Stimulated activated CD8-positive, alpha-beta memory T cell treated with anti-CD3 and anti-CD28 coated beads, Interleukin-15, amount 100 ng/mL, for 48 hours (primary cell): ENCODE measurements at places on chromosomes 12 and 14.

DNA sequence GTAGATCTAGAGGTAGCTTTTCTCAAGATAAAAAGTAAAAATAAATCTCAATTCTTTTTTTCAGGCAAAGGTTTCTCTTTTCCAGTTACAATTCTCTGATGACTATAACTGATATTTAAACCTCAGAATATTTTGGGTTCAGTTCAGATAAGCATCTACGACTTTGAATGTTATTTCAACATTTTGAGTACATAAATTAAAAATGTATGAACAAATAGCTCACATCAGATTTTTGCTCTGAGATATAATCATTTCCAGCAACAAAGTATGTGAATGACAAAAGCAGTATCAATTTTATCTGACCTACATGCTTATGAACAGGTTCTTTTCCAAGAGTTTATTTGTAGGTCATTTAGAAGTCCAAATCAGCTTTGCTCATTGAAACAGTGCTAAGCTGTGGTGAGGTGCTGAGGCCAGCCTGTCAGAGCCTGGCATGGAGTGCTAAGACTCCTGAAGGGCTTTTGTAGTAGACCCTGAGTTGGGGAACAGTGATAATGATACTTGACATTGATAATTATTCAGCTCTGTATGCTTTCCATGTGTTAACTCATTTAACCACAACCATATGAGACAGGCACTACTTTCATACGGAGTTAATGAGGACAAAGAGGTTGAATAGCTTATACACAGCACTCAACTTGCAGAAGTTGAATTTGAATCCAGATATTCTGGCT, 205.0 kb upstream of the DCN start:
- DNase-seq = no peak

- no peak for DNase-seq
These were observed 116.4 kb upstream of the LRFN5 start for GRCh38 chr14:41490323-41490722.

GRCh38 chr12:59088673-59089072, 168.4 kb upstream of the LRIG3 start:
- no peak for DNase-seq

DNA sequence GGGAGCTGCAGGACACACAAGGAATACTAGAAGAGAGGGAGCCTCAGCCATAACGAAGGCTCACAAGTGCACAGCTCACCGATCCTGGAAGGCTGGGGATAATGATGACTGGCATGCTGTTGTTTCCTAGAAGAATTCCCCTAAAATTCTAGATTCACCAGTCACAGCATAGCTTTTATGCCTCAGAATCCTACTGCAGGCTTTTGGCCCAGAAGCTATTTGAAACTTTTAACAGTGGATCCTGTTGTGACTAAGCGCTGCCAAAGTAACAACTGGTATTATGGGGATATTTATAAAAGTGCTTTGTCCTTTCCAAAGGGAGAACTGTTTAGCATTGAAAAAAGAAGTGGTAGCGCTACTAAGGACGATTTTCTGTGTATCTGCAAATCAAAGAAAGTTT, 214.1 kb upstream of the PELI2 start:
- DNase-seq = no peak

- DNase-seq = no peak
These were observed 338.1 kb upstream of the TMEM132C start for GRCh38 chr12:127928615-127929571.

DNA sequence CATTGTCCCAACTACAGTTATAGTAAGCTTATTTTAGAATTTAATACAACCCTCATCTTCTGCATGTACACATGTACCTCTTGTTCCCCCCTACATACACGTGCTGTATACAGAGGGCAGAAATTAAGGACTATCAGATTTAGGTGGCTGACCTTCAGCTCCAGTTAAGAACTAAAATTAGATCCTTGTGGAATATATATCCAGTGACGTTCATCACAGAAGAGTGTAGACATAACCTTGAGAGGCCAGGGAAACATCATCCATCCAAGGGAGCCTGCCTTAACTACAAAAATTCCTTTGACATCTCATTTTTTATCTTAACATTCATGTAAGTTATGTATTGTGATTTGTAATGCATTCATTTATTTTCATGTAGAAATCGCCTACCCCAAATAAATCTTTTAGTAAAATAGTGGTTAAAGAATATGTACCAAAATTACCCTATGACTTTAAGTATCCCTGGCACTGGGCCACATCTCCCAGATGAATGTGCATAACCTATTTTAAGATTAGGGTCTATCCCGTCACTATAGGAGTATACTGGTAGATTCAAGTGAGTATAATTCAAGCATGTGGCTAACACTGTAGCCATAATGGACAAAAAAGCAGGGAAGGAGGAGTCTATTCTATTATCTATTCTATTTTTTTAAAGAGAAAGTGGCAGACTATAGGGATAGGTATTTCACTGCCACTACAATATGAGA, 27.5 kb downstream of the RIC8B start:
- no peak for DNase-seq

DNA sequence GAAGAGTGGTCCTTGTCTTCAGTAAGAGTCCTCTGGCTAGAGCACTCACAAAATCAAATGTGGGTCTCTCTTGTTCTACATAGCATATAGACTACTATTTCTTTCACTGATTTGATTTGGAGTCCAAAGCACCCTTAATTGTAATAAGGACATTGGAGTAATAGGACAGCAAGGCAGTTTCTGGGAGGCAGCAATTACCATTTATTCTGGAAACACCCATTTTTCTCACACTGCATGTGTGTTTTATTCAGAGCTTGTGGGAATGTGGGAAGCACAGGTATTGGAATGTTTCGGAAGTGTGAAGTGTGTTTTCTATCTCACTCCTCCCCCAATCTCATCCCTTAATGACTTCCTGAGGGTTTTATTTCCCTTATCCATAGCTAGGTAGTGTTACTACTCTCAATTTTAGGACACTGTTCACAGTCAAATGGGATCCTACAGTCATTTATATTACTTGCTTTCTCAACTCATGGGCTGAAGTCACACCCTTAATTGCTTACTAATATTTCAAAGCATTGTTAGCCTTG, 20.2 kb downstream of the PCBP2 start:
- no peak for DNase-seq

DNA sequence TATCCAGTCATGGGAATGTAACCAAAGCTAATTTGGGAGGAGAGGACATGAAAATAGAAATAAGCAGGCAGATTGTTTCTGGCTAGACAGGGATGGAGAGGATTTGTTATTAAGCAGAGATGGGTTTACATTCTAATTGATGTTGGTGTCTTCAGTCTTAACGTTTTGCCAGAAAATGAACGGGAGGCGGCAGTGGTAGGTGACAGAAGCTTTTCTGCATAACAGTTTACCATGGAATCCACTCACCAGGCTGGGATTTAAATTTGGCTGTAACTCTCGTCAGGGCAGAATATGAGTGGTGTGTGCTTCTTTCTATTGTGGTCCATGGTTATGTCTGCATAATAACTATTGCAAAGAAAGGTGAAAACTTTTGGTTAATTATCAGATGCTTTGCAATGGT, 50.2 kb upstream of the OTX2 start:
- DNase-seq = no peak

DNA sequence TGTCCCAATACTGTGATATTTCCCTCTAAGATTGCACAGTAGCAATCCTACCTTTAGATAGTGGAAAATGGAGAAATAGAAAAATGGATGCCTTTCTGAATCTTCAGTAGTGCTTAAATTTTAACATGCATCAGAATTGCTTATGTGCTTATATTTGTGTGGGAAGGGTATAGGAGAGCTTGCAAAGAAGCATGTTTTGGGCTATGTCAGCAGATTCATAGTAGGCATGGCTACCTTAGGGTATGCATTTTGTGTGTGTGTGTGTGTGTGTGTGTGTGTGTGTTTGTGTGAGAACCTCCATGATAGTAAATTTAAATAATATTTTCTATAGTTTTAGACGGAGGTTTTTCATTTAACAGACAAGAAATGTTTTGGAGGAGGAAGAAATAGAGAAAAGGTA, 38.3 kb downstream of the NEUROD4 start:
- DNase-seq = no peak

DNA sequence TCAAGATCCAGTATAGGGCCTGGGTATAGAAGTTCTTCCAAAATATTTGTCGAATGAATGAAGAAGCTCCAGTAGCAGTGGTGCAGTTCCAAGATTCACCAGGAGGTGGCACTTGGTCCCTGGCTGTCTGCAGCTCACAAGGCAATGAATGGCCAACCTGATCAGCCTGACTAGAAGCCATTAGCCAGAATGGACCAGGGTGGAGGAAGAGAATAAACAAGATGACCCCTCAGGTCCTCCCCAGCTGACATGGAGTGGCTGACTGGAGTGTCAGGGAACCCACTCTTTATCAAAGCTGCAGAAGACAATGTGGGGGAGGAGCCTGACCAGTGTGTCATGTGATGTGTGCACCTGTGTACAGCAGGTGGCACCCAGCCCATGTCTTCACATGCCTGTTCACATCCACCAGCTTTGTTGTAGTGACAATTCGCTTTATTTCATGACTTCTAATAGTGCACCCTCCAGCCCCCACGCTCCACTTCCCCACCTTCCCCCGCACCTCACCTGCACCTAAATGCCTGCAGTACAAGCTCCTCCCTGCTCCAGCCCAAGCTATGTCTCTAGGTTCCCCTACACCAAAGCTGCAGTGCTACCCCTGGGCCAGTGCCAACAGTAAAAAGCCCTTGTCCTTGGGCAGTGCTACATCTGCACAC, 3.0 kb downstream of the LTBP2 start:
- DNase-seq = peak; percentile 69

GRCh38 chr12:5584412-5585175, 152.7 kb downstream of the NTF3 start:
- DNase-seq = no peak

GRCh38 chr14:65211341-65211987, 109.1 kb upstream of the MAX start:
- no peak for DNase-seq

DNA sequence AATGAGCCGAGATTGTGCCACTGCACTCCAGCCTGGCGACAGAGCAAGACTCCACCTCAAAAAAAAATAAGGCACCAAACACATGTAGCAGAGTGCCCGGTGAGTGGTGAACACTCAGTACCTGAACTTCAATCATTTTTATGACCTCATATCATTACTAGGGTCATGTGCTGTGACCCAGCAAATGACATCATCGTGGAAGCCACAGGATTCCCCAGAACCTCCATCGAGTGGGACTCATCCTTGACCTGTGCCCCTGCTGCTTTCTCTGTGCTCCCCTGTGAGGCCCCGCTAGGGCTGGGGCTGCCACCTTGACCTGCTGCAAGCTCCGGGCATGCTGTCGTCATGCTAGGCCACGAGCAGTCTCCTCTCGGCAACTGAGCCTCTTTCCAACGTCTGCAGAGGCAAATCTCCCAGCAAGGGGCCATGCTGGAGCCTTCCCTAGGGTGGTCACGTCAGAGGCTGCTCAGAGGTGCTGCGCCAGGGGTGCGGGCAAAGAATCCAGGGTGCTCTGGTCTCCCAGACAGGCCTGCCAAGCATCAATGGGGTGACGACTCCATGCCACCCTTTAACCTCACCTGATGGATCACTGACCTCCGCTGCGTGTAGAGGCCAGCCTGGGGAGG, 18.5 kb downstream of the GLTP start:
- DNase-seq = no peak

GRCh38 chr12:65867394-65867793, 43.1 kb downstream of the HMGA2 start:
- no peak for DNase-seq

DNA sequence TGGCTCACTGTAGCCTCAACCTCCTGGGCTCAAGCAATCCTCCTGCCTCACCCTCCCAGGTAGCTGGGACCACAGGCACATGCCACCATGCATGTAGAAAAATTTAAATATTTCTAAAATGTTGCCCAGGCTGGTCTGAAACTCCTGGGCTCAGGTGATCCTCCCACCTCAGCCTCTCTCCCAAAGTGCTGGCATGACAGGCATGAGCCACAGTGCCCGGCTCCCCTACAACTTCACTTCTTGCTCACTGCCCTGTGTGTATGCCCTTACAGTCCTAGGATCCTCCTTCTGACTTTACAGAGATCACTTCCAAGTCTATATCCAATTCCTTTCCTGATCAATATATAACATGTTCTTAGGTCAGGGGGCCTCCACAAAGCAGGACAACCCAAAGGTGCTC, 23.8 kb upstream of the CREBL2 start:
- DNase-seq = no peak

GRCh38 chr12:114794049-114794558, 110.1 kb upstream of the TBX3 start:
- DNase-seq = no peak

- DNase-seq = no peak
These were observed 85.4 kb downstream of the WSCD2 start for GRCh38 chr12:108214486-108214885.

DNA sequence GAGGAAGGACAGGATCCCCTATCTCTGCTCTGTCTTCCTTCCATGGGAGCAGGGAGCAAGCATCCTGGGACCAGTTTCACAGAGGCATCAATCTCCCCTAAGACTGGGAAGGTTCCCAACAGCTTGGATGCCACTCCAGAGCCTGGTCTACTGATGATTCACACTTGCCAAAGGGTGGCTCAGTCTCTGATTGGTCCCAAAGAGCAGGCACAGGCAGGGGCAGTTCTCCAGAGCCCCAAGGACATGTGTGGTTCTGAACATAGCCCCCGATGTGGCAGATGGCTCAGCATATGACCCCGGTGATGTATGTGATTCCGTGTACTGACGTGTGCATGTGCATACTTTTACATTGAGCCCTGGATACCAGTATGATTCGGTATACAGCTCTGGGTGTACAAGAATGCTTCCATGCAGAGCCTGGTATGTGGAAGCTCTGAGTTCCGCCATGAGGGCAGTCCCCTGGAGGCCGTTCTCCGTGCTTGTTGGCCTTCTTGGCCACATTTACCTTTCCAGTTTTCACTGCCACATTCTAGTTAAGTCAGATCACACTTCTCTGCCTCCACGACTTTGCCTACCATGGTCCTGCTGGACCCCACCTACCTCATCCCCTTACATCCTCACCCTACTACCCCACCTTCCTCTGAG, 21.2 kb downstream of the ITGA7 start:
- no peak for DNase-seq

GRCh38 chr14:33692762-33693161, 258.1 kb downstream of the EGLN3 start:
- DNase-seq = no peak

DNA sequence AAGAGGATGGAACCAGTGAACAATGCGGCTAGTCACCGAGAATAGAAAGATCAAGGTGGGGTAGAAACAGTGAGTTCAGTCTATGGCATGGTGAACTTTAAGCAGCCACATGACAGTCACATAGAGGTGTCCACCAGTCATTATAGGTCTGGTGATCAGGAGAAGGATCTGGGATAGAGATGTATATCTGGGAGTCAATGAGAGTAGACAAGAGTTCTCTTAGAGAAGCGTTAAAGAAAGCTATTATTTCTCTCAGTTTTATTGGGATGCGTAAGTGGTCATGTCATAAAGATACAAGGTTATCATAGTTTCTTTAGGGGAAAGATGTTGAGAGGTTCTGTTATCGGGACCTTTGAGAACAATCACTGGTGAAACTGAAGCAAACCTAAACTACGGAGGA, 136.1 kb upstream of the SLC38A2 start:
- no peak for DNase-seq

GRCh38 chr14:65249471-65250161, 147.3 kb upstream of the MAX start:
- no peak for DNase-seq

DNA sequence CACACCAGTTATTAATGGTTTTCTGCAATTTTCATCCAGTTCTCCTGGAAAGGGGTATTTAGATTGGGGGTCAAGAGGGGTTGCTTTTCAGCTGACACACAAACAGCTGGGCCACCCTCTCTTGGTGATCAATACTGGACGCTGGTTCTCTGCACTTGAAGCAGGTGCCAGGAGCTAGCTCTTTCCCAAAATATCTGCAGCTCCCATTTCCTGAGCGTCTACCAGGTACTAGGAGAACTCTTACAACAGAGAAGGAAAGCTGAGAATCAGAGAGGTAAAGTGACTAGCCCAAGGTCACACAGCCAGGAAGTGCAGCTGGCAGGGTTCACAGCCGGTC, 1.2 kb downstream of the TESC start:
- no peak for DNase-seq
